ENCODE measurements at places on chromosomes 5 and 9. TPM values are rescaled to one million over a fixed set of nuclear protein-coding genes. Genes with fewer than 3 reads are reported as not detected.

DNA sequence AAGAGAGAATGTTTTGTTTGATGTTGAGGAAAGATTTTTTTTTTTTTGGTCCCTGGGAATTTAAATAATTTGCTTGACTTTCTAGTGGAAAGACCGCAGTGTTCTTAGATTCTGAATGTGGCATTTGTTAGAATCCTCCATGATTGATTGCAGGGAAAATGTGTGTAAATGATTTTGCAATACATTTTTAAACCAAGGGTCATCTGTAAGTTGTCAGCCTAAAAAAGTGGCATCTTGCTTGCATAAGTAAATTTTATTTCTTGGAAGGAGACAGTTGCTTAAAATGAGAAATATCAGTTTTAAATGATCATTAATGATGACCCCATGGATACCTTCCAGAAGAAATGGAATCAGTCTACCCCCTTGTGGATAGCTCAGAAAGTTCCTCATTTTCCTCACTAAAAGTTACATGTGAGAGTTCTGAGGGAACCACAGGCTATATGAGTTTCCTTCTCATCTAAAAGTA, 105.1 kb upstream of the SLC25A48 start:
- no peak for DNase-seq

Gene SLC1A1
- 11.8 TPM for total RNA-seq

- DNase-seq: peak; percentile 69
These were observed 6.1 kb downstream of the SARDH start for GRCh38 chr9:133731876-133732638.

Gene SPINK7
- not detected for total RNA-seq

DNA sequence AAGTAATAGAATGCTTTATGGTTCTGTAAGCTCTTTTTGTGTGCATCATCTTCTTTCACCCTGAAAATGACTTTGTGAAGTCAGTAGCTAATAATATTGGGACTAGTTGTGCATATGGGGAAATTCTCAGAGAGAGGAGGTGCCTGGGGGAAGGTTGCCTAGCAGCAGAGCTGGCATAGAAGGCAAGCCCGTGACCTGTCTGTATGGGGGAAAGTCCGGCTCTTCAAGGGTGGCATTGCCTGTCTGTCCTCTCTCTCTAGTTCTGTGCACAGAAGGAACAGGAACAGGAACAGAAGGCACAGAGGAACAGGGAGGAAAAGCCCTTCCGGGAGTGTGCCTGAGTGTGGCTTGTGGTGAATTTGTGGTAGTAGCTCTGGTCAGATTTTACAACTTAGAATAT, 33.1 kb downstream of the SH3GL2 start:
- no peak for DNase-seq

Gene B4GALT1
- total RNA-seq: 19.1 TPM

DNA sequence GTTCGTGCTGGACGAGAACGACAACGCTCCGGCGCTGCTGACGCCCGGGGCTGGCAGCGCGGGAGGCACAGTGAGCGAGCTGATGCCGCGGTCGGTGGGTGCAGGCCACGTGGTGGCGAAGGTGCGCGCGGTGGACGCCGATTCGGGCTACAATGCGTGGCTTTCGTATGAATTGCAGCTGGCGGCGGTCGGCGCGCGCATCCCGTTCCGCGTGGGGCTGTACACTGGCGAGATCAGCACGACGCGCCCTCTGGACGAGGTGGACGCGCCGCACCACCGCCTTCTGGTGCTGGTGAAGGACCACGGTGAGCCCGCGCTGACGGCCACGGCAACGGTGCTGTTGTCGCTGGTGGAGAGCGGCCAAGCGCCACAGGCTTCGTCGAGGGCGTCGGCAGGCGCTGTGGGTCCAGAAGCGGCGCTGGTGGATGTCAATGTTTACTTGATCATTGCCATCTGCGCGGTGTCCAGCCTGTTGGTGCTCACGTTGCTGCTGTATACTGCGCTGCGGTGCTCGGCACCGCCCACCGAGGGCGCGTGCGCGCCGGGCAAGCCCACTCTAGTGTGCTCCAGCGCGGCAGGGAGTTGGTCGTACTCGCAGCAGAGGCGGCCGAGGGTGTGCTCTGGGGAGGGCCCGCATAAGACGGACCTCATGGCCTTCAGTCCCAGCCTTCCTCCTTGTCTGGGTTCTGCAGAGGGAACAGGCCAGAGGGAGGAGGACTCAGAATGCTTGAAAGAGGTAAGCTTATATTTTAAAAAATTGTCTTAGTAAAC, 2.2 kb downstream of the PCDHA13 start:
- no peak for DNase-seq

- DNase-seq: no peak
These were observed 10.3 kb upstream of the FST start for GRCh38 chr5:53469946-53470687.

- no peak for DNase-seq
These were observed 171.6 kb upstream of the RASEF start for GRCh38 chr9:83234541-83234940.

GRCh38 chr5:152953788-152954483, 536.5 kb upstream of the GRIA1 start:
- DNase-seq: no peak

GRCh38 chr5:108623826-108624225, 123.9 kb upstream of the FER start:
- no peak for DNase-seq

Gene CCL19
- not detected for total RNA-seq

GRCh38 chr5:148831590-148832565, 5.5 kb downstream of the ADRB2 start:
- no peak for DNase-seq

Gene ORM2
- not detected for total RNA-seq

- no peak for DNase-seq
These were observed 102.8 kb downstream of the CMYA5 start for GRCh38 chr5:79792463-79792862.

GRCh38 chr5:96229188-96229587, 203.9 kb downstream of the PCSK1 start:
- no peak for DNase-seq
